Fibroblast of villous mesenchyme (primary cell): ENCODE measurements at places on chromosomes 6 and 20. TPM values are rescaled to one million over a fixed set of nuclear protein-coding genes. Genes with fewer than 3 reads are reported as not detected.

Gene GLP1R
- not detected in 2 replicates for total RNA-seq

Gene SLC2A10
- total RNA-seq = 45.4 and 52.7 TPM in 2 replicates

Gene SCGN
- not detected in 2 replicates for total RNA-seq

Gene HLA-DQB1
- total RNA-seq = not detected in 2 replicates

Gene LHFPL5
- not detected in 2 replicates for total RNA-seq

Gene LY6G6D
- not detected in 2 replicates for total RNA-seq

Gene SYTL3
- total RNA-seq = 1.3 and 1.7 TPM in 2 replicates

Gene POLH
- 20.0 and 40.6 TPM in 2 replicates for total RNA-seq

GRCh38 chr20:47396762-47397476 lies 40.4 kb upstream of the ZMYND8 start:
- no peak for DNase-seq

DNA sequence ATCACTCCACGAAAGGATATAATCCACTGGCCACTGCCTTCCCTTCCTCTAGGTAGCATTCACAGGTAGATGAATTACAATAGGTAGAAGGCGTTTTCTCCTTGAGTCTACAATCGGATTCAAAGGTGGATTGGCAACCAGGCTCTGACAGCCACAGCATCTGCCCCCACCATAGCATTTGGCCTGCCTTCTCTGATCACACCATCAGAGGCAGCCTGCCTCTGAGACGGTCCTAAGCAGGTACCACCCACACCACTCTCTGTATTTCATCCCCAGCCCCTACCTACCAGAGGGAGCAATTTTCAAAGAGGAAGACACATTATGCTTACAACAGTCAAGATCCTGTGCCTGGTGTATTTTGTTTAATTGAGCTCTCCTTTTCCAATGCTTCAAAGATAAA lies 210.5 kb upstream of the SPTLC3 start:
- DNase-seq = no peak

DNA sequence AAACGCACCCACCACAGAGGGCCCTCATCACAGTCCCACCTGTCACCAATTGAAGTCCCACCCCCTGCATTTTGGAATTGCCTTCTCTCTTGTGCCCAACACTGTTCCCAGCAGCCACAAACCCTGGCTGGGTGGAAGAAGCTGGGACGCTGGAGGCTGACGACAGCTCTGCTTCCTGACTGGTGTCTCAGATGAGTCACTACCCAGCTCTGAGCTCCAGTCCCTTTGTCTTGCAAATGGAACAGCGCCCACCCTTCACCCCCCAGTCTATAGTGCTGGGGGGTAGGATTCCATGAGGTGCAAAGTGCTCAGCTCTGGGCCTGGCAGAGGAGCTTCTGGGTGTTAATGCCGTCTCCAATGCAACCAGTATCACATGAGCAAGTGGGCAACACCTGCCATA lies 85.3 kb downstream of the DLGAP4 start:
- DNase-seq = no peak

DNA sequence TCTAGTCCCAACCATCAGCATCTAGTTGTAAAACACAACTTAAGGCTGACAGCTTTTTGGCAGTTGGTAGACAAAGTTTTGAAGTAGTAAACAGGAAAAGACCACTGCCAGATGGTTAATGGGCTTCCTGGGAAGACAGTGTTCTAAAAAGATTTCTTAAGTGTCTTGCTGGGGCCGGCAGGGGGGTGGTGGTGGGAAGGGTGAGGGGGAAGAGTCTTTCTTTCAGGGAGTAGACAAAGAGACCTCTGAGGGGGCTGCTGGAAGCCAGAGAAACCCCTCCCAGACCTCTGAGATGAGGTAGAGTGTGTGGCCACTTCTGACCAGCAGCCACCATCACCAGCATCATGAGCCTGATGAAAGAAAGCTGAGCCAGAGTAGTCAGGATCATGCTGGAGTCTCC lies 784.9 kb downstream of the TENT5A start:
- no peak for DNase-seq

GRCh38 chr20:21182832-21183563 lies 57.1 kb downstream of the KIZ start:
- DNase-seq = peak; percentile 99

DNA sequence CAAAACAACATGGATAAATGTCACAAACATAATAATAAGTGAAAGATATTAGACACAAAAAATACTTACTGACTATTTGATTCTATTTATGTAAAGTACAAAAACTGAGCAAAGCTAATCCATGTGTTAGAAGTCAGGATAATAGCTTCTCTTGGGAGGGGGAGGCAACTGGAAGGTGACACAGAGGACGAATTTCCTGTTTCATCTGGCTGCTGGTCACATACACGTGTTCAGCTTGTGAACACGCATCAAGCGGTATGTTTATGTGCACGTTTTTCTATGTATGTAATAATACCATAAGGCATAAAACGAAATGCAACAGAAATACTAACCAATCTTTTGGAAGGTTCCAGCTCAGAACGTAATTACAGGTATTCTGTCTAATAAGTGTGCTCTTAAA lies 54.3 kb downstream of the MKKS start:
- no peak for DNase-seq

GRCh38 chr6:7324520-7324919 lies 11.5 kb upstream of the SSR1 start:
- DNase-seq = no peak

DNA sequence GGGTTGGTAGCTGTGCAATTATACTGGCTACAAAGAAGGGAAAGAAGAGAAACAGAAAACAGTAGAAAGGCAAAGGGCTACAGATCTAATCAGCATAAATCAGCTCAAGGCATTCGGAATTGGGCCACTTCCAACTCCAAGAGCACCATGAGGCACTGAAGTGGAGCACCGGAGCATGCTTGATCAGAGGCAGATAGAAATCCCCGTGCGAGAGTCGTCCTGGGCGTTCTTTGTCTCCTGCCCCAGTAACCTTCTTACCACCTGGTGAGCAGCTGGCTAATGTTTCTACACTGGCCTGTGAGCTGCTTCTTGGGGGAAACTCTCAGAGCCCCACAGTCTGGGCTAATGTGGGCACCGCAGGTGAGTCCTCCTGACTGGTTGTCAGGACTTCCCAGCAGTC lies 16.7 kb downstream of the NEDD9 start:
- no peak for DNase-seq

GRCh38 chr6:32742374-32742773 lies 1.2 kb downstream of the HLA-DQA2 start:
- DNase-seq = no peak

DNA sequence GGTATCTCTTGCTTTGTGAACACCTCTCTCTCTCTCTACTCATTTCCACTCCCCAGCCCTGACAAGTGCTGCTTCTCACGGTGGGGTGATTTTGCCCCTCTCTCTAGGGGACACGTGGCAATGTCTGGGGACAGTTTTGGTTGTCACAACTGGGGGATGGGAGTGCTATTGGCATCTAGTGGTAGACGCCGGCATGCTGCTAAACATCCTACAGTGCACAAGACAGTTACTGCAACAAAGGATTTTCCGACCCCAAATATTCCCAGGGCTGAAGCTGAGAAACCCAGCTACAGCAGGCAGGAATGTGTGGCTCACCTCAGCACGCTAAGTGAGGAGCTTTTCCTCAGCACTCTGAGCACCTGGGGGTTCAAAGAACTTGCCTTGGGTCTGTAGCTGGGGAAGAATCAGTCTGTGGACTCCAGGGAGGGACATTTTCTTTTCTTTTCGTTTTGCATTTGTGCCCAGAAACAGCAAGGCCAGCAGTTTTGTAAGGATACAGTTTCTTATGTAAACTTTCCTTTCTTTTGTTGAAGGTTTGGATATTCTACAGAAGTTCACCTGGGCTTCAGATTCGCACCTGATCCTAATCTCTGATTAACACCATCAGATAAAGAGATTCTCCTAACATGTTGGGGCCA lies 246.9 kb upstream of the ZFP64 start:
- no peak for DNase-seq

- DNase-seq = no peak
Observed at GRCh38 chr6:54248319-54248718, 59.9 kb upstream of the TINAG start.

- DNase-seq = no peak
Observed at GRCh38 chr6:12118607-12119006, 106.5 kb downstream of the HIVEP1 start.

GRCh38 chr6:57158658-57159057 lies 13.5 kb upstream of the BAG2 start:
- DNase-seq = no peak

DNA sequence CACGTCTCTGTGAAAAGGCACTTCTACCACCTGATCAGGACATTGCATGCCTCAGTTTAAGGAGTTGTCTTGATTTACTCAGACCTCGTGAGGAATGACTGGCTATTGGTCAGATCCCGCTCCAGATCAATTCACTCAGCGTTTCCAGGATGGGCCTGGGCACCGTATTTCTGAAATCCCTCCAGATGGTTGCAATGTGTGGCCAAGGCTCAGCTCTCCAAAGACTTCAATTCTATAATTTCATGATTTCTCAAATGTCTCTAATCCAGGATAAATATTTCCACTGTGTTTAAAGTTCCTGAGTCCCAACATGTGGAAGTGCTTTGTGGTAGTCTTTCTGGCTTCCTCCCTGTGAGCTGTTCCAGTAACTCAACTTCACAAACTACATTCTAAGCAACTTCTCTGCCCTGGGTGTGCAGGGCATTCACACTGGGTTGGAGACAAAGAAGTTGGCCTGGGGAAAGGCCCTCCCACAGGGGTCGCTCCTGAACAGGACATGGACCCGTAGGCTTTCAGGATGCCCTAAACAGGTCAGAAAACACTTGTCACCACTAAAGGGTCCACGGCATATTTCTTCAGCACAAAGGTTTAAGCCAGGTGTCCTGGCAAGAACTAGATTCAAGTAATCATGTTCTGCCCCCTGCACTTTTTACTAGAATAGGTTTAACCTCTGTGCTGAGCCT lies 212.1 kb downstream of the WDR27 start:
- no peak for DNase-seq

- no peak for DNase-seq
Observed at GRCh38 chr20:63174309-63175037, 41.5 kb downstream of the YTHDF1 start.

GRCh38 chr6:84770521-84770920 lies 6.1 kb upstream of the TBX18 start:
- DNase-seq = no peak

- DNase-seq = no peak
Observed at GRCh38 chr6:131368198-131368911, 204.7 kb upstream of the ARG1 start.

DNA sequence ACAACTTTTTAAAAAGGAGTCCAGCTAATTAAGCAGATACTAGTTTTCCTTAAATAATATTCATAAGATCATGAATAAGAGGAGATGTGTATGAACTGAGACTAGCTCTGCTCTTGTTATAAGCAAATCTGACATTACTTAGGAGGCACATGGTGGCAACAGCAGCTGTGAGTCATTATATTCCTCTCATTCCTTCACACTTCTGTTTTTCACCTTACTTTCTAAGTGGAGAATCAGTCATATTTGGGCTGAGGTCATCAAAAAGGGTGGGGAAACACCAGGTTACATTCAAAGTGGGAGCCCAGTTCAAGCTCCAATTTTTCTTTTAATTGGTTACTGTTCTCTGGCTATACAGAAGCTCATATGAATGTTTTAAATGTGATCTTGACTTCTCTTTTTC lies 6.0 kb upstream of the RIPPLY2 start:
- DNase-seq = no peak

GRCh38 chr6:169880516-169880915 lies 129.1 kb downstream of the ERMARD start:
- no peak for DNase-seq

- DNase-seq = peak; percentile 62
Observed at GRCh38 chr6:111985202-111985731, 68.6 kb upstream of the CCN6 start.

- DNase-seq = no peak
Observed at GRCh38 chr6:55377150-55377549, 49.9 kb downstream of the GFRAL start.

DNA sequence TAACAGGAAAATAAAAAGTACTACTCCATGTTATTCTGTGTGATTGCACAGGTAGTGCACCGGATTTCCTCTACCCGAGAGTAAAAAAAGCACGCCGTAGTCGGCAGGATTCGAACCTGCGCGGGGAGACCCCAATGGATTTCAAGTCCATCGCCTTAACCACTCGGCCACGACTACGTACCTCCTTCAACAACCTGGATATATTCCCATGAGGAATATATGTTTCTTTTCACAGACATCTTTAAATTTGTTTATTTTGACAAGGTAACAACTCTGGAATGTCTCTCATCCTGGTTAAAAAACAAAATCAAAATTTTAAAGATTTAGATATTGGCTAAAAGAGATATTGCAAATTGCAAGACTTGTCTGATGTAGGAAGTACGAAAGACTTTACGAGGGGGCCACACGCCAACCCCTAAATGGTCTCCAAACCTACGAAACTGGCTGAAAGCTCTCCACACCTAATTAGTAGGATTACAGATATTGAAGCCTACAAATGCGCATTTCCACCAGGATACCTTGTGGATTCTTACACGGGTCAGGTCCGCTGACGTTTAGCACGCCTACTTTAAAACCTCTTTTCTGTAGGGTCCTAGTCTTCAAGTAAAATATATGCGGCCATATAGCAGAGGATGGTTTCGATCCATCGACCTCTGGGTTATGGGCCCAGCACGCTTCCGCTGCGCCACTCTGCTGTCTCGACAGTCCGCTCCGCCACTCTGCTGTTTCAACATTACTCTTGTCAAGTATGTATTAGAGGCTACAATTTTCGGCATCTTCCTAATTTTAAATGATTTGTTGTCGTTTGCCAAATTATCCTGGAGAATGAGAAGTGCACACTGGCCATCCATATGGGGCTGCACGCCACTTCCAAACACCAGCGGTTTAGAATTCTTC lies 52.2 kb upstream of the BTN3A2 start:
- peak; percentile 86 for DNase-seq

GRCh38 chr6:149995235-149995750 lies 30.0 kb downstream of the RAET1L start:
- no peak for DNase-seq

DNA sequence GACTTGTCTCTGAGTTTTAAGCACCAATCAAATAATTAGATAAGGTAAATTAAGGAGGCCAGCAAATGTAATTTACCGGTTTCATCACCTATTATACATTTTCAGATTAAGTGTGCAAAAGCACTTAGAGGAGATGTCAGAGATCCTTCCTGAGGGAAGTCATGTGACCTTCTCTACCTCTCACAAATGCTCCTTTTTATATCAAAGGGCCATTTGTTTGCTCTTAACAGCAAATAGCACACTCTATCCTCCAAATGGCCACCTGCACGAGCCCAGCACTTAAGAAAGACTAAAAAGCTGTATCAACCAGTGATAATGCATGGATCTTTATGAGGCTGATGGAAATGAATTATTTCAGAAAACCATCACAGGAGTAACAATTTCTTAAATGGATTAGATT lies 149.4 kb downstream of the ELOVL4 start:
- DNase-seq = no peak
